Stimulated activated CD4-positive, alpha-beta T cell treated with anti-CD3 and anti-CD28 coated beads, TNF-alpha, amount 100 ng/mL, for 1 hour (primary cell): ENCODE measurements at places on chromosomes 2 and 18.

- no peak for DNase-seq
Observed at GRCh38 chr2:192578780-192579179, 384.0 kb upstream of the TMEFF2 start.

- DNase-seq = no peak
Observed at GRCh38 chr2:46876741-46877384, 38.7 kb downstream of the MCFD2 start.

- no peak for DNase-seq
Observed at GRCh38 chr18:22817844-22818243, 115.3 kb upstream of the RBBP8 start.

DNA sequence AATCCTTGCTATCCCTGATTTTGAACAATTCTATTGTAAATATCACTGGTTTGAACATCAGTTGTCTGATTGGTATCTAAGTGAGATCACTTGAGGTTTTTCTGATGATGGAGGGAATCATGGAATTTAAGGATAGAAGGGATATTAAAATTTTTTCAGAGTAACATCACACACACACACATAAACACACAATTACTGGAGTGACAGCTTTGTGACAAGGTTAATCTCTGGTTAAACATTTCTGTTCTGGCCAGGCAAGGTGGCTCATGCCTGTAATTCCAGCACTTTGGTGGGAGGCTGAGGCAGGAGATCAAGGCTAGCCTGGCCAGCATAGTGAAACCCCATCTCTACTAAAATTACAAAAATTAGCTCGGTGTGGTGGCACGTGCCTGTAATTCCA, 85.3 kb downstream of the SOCS6 start:
- DNase-seq = no peak

- no peak for DNase-seq
Observed at GRCh38 chr2:143261986-143262385, 132.8 kb downstream of the ARHGAP15 start.

- DNase-seq = no peak
Observed at GRCh38 chr2:62221141-62221540, 25.2 kb downstream of the B3GNT2 start.

- no peak for DNase-seq
Observed at GRCh38 chr2:178707476-178707875, 99.7 kb downstream of the TTN start.

DNA sequence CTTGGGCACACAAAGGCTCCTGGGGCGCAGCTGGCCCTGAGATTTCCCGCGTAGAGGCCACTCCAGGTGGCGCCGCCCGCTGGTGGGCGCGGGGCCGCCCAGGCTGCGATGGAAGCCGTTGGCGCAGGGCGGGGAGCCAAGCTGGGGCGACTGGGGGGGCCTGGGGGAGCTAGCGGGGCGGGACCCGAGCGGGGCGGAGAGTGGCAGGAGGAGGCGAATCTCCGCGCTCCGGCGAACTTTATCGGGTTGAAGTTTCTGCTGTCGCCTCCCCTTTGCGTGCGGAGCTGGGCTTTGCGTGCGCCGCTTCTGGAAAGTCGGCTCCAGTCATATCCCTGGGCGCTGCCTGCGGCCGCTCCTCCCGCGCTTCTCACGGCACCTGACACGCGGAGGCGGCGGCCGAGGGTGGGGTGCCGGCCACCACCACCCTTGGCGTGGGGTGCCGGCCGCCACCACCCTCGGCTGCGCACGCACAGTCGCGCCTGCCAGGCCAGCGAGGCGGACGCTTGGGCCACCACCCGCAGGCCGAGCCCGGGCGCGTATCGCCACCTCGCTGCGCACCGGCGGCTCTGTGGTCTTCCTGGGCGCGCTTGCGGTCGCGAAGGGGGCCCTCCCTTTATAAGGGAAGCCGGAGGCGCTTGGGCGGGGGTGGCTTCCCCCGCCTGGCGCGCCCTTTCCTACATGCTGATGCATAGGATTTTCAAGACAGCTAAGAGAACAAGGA, 919 bp upstream of the CYP1B1 start:
- DNase-seq = no peak

DNA sequence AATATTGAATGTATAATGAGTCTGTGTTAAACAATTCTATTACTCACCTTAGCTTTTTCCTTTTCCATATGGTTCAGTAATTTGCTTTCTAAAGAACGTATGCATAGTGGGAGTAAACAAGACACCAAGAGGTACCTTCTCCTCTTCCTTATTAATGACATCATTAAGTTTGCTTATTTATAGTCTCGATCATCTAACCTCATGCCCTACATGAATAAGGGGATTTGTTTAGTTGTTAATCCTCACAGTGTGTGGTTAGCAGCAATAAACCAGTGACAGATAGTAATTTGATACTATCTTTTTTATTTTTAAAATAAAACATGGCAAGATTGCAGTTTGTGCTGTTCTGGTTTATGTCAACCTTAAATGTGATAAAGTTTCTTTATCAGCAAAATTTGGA, 69.7 kb downstream of the COBLL1 start:
- no peak for DNase-seq

- no peak for DNase-seq
Observed at GRCh38 chr18:26784599-26784998, 80.9 kb downstream of the AQP4 start.

DNA sequence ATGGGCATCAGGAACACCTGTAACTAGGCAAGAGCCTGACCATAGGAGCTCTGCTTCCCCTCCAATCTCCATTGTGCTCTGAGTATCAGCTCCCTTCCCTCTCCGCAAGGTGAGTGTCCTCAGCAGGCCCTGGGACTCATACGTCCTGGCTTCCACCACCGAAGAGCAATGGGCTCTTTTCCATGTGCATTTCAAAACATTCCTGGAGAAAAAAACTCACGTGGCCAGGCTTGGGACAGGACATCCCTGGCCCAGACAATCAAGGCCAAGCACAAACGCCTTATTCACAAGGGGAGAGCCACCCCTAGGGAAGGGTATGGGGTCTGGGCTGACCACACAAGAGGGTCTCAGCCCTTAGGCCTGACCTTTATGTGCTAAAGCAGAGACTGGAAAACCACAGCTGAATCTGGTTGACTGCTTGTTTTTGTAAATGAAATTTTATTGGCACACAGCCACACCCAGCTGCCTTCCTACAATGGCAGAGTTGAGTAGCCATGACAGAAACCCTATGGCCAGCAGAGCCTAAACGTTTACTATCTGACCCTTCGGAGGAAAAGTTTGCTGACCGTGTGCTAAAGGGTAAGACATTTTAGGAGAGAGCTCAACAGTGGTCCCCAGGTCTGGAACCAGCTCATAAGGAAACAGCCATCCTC, 175.7 kb upstream of the ARL4C start:
- DNase-seq = no peak

DNA sequence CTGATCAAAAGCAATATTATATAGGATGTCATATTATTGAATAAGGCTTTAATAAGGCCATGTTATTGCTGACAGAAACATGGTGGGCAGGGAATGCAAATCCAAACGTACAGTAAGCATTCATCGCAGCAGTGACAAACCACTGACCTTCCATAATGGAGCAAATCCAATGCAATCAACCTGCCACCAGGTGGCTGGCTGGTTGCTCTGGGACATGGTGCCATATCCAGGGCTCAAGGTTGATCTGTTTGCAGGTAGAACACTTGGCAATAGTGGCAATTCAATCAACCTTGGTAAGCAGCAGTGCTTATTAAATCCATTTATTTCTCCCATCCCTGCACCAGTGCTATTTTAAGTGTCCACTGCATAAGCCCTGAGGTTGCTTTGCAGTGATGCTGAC, 75.4 kb downstream of the CERKL start:
- DNase-seq = no peak

DNA sequence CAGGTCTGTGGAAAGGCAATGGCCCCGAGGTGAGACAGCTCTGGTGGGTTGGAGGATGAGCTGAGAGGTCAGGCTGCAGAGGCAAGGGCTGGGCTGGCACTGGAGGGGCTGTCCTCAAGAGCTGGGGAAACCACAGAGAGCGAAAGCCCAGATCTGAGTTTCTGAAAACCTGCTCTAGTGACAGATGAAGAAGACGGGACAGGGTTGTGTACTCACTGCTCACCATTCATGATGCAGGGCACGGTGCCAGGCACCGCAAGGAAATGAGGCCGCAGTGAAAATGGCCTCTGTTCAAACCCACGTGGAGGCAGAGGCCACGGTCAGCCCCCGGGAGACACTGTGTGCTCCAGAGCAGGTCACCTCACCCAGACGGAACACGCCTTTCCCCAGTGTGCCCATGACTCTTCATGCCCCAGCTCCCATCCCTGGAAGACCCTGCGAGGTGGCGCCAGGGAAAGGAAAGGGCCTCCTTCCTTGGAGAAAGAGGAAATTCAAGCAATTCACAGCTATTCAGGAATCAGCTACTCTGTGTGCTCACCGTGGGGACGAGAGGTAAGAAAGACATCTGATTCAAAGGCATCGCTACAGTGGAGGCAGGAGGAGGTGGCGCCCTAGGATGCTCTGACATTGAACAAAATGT, 24.3 kb upstream of the ID2 start:
- no peak for DNase-seq

GRCh38 chr2:238060096-238060541, 682 bp upstream of the SCLY start:
- no peak for DNase-seq

DNA sequence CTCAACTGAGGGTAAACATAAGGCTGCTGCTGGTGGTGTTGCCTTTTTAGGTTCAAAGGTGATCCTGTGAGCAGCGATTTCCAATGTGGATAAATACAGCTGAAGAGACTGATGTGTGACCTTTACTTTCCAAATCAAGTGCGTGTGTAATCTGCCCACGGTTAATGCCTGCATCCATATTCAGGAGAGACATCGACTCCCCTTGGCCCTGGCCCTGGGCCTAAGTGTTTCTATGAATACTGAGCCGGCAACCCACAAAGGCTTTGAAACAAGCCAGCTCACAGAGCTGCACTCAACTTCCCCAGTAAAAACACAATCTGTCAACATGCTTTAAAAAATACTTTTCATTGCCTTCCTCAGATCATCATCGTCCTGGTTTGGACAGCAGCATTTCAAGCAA, 1026.6 kb downstream of the TMEM182 start:
- no peak for DNase-seq

DNA sequence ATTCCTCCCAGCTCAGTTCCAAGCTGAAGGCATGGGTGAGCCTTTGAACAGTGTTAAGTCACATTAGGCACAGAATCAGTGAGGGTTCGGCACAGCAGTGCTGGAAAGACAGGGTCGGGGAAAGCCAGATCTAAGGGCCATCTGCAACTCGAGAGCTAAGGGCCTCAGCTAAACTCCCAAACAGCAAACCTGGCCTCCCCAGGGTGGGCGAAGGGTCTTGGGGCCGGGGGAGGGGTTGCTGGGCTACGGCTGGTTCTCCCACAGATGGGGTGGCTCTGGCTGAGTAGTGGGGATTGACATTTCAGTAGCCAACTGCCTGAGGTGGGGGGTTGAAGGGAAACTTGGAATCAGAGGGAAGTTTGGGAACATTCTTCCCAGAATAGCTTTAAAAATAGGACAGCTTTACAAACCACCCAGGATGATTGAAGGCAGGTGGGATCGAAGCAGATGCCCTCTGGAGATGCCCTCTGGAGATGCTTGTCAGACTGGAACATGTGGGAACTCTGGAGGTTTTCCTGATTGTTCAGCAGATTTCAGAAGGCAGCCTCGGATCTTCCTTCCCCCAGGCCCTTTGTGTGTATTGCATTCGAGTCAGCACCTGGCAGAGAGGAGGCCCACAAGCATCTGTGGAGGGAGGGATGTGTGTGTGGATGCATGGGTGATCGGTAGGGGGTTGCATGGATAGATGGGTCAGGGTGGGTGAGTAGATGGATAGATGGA, 156.4 kb downstream of the SMAD7 start:
- DNase-seq = no peak

DNA sequence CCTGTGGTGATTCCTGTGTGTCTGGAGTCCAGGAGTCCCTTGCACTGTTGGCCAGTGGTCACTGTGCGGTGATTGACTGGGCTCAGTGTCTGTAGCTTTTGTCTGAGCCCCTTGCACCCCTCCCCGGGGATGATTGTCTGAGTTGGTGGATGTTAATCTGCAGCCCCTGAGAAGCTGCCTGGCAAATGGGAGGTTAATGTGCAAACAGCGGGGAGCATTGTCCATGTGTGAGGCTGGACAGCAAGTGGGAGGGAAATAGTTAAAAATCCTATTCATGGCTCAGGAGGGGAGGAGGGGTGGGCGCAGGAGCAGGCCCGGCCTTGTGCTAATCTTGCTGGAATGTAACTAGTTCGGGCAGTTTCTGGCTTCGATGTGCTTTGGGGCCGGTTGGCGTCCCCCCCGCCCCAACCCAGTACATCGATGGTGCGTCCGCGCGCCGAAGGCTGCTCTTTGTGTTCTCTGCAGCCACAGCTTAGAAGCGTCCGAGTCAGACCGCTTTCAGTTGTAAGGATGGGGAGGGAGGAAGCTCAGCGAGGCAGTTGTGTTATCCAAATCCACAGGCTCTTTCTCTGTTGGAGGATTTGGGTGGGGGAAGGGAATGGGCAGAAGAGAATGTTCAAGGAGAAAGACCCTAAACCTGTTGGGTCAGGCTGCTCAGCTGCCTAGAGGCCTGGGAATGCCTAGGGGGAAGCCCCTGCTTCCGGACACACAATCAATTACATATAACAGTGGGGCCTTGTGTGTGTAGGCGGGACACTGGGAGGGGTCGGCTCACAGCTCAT, 71.8 kb downstream of the TGOLN2 start:
- DNase-seq = no peak

- no peak for DNase-seq
Observed at GRCh38 chr2:241002275-241003046, 4.0 kb downstream of the SNED1 start.

- no peak for DNase-seq
Observed at GRCh38 chr2:224584111-224584784, 915 bp downstream of the CUL3 start.

DNA sequence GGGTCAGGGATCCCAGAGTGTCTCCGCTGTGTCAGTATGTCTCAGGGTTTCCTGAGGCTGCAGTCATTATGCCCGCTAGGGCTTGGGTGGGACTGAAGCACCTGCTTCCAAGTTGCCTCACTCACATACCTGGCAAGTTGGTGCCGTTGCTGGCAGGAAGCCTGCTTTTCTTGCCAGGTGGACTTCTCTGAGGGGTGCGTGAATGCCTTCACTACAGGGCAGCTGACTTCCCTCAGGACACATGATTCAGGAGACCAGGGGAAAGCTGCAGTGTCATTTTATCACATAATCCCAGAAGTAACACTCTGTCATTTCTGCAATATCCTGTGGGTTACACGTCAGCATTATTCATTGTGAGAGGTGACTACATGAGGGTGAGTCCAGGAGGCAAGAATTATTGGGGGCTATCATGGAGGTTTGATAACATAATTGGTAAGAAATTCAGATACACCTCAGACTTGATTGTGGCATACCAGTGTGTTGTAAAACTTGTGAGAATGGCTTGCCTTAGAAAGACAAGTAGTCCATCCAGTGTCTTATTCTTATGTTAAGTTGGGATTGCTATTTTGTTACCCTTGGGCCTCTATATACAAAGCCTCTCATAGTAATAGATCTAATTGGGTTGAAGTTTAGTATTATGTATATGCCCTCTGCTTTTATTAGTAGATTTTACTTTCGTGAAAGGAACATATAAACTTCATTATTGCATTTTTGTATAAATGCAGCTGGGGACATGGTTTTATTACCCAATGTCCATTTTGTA, 44.1 kb downstream of the NEDD4L start:
- DNase-seq = no peak

DNA sequence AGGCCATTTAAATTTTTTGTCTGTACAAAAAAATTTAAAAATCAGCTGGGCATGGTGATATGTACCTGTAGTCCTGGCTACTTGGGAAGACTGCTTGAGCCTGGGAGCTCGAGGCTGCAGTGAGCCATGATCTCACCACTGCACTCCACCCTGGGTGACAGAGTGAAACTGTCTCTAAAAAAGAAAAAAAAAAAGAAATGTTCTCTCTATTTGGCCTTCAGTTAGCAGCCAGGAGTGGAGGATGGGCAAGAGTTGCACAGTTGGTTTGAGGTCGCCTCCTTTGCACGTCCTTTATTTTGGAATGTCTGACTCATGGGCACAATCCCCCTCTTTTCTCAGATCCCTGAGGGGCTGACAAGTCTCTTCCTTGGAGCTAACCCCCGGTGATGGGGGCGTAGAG, 26.3 kb downstream of the ITM2C start:
- DNase-seq = no peak
